ENCODE measurements at places on chromosomes 2 and 18.

DNA sequence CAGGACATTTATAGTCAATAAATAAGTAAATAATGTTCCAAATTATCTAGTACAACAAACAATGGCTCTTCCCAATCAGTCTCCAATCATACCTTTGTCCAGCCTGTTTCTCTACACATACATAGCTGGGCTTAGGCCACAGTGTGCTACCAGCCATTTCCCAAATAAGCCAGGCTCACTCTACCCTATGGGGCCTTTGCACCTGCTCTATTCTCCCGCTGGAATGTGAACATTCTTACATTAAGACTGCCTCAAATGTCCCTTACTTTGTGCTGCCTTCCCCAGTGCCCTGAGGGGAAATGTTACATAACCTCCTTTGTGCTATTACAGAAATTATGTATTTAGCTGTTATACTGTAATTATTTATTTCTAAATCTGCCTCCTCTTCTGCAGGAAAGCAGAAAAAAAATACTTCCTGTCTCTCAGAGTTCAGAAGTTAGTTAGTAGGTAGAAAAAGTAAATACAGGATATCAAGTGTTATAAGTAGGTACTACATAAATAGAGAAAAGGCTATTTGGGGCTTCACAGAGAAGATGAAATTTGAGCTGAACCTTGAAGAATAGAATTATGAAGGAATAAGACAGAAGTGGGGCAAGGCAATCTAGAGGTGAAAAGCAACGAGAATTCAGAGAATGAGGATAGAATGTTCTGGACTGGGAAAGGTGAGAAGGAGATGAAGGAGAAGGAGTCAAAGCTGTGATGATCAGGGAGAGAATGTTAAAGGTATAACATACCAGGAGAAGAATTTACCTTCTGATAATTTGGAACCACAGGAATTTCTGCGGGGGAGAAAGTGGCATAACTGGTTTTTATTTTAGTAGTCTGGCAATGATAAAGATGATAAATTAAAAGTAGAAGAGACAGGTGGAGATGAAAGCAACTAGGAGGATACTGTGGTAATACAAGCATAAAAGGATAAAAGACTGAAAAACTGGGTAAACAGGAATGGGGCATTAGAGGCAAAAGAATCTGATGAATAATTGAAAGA is 37.0 kb downstream of the ROCK1 start:
- peak; percentile 10 for DNase-seq

GRCh38 chr2:19987936-19988335 is 2.0 kb downstream of the WDR35 start:
- DNase-seq: no peak

DNA sequence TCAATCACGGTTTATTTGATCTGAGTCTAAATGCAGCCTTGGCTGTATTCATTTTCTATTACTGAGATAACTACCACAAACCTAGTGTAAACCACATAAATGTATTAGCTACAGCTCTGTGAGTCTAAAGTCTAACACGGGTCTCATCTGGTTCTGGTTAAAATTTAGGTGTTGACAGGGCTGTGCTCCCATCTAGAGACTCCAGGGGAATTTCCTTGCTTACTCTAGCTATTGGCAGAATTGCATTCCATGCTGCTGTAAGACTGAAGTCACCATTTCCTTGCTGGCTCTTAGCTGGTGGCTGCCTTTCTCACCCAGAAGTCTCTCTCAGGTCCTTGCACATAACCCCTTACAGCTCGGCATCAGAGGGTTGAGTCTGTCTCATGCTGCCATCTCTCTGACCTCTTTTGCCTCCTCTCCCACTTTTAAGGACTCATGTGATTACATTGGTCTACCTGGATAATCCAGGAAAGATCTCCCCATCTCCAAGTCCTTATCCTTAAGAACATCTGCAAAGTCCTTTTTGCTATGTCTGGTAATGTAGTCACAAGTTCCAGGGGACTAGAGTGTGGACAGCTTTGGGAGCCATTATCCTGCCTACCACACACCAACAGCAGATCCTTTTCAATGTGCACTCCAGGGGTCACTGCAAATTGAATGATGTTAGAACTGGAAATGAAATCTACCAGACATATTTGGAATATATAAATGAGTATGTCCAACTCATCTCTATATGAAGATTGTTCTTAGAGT is 207.0 kb upstream of the AGAP1 start:
- no peak for DNase-seq

- DNase-seq: no peak
Measured at GRCh38 chr2:99776206-99776905, 286.5 kb upstream of the REV1 start.

DNA sequence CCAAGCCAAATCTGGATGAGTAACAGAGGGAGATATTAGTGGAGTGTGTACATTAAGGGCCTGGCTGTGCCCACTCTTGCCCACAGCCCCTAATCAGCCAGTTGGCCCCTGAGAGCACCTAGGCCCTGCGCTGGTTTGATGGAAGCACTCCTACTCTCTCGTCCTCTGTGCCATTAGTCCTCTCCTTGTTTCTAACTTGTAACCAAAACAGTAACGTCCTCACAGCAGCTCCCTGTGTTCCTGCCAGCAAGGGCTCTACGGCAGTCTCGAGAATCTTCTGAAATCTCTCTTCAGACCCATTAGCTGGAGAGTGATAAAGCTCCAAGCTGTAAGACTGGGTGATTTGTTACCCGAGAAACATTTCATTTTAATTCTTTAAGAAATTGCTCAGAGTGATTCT is 76.1 kb downstream of the LRRC30 start:
- no peak for DNase-seq

- no peak for DNase-seq
Measured at GRCh38 chr2:145096582-145096981, 576.7 kb upstream of the ZEB2 start.

- DNase-seq: peak; percentile 73
Measured at GRCh38 chr2:144320491-144320890, 199.4 kb downstream of the ZEB2 start.

DNA sequence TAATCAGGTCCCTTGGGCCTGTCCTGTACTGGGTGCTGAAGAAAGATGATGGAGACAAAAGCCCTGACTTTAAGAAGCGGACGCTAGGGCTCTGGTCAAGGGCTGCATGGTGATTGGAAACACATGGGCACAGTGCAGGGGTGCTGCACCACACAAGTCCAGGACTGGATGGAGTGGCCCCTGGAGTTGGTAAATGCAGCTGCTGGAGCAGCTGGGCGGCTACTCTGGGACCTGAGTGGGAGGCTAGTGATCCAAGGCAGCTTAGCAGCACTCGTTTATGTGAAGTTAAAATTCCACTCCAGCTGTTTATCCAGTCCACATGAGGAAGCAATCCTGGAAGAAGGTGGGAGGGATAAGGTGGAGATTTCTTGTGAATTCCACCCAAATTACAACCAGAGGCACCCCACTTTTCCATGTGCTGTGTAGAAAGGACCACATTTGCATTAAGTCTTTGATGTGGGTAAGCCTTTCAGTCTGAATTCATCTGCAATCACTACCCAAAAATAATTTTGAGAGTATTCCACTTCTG is 24.9 kb downstream of the MERTK start:
- DNase-seq: no peak

- DNase-seq: no peak
Measured at GRCh38 chr2:207860685-207861084, 91.0 kb upstream of the FZD5 start.
